ENCODE measurements at places on chromosomes 1 and 21.

DNA sequence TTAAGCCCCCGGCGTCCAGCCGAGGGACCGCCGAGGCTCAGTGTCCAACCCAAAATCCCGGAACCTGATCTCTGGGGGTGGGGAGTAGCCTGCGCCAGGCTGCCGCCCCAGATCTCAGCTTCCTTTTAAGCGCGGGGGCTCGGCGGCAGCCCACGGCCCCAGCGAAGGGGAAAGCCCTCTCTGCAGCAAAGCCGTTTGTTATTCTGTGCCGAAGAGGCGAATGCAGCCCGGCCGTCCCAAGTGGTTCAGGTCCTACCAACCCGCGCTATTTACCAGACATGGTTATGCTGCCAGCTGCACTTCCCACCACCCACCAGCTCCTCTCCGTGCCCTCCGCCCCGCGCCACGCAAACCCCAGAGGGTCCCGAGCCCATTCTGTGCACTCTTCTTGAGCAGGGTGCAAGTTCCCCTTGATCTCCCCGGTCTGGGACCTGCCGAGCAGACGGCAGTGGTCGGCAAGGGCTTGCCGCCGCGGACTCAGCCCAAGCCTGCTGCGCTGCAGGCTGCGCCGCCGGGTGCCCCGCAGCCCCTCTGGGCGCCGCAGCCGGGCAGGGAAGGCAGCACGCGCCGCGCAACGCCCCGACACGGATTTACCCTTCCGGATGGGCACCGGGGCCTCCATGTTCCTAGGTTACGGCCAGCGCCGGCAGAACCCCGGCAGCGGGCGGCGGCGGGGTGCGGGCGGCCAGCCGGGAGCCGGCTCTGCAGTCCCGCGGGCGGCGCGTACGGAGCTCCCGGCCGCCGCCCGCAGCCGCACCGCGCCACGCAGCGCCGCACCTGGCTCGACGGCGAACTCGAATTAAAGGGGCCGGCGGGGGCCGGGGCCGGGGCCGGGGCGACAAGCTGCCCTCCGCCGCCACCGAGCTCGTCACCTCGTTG lies 738 bp upstream of the KCNA2 start:
- no peak for DNase-seq

DNA sequence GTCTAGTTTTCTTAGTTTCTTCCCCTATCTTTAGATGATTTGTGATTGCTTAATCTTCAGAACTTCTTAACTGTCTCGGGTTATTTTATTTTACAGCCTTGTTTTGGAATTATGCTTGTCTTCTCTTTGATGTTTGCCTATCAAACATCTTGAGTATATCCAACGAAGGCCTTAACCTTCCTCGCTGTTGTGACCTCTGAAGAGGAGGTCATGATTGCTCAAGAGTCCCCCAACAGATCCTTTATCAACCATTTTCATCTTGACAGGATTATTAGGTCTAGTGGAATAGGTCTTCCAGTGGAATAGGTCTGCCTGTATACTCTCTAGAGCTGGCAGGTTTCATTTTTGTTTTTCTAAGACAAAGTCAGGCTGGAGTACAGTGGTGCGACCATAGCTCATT lies 45.7 kb downstream of the UBE4B start:
- no peak for DNase-seq

GRCh38 chr21:38950435-38951094 lies 144.8 kb downstream of the ETS2 start:
- DNase-seq: no peak

DNA sequence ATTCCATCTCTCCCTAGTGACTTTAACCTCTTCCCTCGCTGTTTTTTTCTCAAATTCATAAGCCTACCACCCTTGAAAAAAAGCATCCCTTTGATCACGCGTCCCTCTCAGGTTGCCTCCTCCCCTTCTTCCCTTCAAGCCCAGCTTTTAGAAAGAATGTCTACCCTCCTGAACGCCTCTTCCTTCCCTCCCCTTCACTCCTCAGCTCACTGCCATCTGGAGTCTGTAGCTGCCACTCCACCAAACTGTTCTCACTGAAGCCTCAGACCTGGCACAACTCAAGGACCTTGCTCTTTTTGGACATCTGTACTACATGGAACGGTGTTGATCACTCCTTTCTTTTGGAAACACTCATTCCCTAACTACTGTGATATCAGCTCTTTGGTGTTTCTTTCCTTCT lies 80.6 kb downstream of the SLC25A24 start:
- DNase-seq: no peak

GRCh38 chr1:54013393-54014008 lies 4.5 kb downstream of the LDLRAD1 start:
- DNase-seq: no peak

DNA sequence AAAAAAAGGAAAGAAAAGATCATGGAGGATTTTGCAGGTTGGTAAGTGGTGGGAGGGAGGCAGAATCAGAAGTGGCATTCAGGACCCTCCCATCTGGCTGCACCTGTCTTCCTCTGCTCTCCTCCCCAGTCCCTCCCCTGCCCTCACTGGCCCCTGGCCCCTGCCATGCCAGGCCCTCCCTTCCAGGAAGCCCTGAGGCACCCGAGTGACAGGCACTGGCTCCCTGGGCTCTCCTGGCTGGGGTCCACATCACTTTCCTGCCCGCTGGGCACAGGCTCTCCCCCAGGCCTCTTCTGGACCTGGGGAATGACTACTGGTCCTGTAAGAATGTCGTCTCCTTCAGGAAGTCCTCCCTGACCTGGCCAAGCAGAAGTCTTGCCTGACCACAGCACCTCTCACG lies 15.3 kb upstream of the ADARB1 start:
- DNase-seq: no peak

- DNase-seq: no peak
These were observed 5.9 kb downstream of the COX20 start for GRCh38 chr1:244841273-244841927.

DNA sequence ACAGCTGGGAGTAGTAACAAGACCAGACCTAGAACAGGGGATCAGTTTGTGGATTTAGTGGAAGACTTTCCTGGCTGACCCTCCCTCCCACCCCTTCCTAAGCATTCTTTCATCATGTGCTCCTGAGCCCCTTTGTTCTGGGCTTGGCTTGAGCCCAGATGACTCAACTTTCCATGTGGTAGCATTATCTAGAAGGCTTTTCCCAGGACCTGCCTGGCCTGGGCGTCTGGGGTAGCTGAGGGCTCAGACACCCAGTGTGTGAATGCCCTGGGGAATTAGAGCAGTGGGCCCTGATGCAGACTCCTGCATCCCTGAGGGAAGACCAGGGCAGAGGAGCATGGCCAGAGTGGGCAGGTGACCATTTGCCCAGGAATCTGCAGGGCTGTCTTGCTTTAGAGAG lies 44.1 kb upstream of the TSPAN2 start:
- no peak for DNase-seq

DNA sequence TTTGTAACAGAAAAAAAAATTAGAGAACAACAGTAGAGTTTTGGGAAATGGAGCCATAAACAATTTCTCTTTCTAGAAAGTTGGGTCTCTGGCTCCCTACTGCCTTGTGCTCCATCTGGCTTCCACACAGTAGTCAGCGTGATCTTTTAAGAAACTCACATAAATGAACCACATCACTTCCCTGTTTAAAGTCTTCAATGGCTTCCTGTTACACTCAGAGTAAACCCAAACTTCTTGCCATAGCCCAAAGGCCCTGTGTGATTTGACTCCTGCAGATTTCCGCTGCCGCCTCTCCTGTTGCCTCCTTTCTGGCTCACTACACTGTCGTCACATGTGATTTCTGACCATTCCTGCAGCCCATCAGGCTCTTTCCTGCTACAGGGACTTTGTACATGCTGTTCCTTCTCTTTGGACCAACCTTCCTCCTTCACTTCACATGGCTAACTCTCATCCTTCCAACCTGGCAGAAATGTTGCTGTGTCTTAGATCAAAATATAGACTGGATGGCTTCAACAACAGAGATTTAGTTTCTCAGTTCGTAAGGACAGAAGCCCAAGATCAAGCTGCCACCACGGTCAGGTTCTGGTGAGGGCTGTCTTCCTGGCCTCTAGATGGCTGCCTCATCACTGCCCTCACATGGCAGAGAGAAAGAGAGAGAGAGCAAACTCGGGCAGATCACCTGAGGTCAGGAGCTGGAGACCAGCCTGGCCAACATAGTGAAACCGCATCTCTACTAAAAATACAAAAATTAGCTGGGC lies 34.0 kb downstream of the OPRD1 start:
- DNase-seq: no peak

DNA sequence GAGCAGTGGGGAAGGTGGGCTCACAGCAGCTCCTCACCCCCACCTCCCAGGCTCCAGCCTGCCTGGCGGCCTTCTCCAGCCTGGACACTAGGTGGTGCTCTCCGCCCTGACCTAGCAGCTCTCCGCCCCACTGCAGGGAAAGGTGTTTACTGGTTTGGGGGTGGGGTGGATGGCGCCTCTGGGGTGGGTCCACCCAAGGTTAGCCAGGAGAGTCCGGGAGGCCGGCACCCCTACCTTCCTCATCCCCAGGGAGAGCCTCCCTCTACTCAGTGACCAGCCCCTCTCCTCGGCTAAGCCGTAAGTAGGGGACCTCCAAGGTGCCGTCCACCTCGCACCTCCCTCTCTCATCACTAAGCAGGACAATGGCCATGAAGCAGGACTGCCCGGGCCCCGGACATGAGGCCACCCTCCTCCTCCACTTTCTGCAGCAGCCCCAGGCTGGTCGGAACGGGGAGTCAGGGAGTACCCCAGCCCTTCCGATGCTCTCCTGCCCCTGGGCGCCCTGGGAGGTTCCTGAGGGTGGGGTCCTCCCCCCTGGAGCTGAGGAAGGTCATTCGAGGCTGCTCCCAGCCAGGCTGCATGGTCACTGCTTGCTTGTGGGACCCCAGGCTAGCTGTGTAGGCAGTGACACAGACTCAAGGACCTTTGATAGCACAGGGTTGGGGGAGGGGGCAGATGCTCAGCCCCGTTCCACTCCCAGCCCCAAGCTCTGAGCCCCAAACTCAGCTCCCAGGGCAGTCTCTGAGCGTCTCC lies 101.4 kb upstream of the VAMP3 start:
- peak; percentile 53 for DNase-seq
